ENCODE measurements at places on chromosomes 2 and 18.

GRCh38 chr2:46236006-46236875 is 61.0 kb upstream of the EPAS1 start:
- no peak for DNase-seq

DNA sequence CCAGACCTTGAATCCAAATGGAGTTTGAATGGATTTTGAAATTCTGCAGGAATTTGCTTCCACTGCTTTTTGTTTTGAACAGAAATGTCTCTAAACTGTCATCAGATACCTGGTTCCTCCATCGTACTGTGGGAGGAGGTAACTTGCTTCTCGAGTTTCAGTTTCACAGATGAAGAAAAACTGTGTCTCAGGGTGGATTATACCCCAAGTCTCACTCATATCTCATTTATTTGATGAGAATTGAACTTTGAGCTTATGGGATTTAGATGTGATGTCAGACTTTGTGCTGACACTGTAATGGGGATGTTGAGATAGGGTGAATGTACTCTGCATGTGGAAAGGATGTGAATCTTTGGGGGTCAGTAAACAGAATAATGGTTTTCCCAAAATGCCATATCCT is 107.5 kb downstream of the GORASP2 start:
- no peak for DNase-seq

- no peak for DNase-seq
Observed at GRCh38 chr2:52904355-52904891, 863.2 kb upstream of the CHAC2 start.

- DNase-seq, result no peak
Observed at GRCh38 chr2:36477746-36478145, 120.2 kb downstream of the FEZ2 start.

DNA sequence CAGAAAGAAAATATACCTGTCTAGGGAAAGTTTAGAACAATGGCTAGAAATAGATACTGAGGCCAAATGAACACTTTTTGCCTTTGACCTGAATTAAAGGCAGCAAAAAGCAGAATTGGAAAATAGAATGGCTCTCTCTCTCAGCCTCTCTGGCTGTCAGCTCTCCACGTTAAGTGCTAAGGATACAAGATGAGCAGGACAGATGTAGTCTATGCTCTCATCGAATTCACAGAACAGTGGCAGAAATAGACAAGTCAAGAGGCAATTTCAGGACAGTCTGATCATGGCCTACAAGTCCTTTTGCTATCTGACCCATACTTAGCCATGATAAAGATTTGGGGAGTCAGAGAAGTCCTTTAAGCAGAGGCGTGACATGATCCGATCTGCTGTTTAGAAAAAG is 120.2 kb upstream of the CREB1 start:
- no peak for DNase-seq

GRCh38 chr2:26849056-26849999 is 1.4 kb downstream of the DPYSL5 start:
- no peak for DNase-seq

DNA sequence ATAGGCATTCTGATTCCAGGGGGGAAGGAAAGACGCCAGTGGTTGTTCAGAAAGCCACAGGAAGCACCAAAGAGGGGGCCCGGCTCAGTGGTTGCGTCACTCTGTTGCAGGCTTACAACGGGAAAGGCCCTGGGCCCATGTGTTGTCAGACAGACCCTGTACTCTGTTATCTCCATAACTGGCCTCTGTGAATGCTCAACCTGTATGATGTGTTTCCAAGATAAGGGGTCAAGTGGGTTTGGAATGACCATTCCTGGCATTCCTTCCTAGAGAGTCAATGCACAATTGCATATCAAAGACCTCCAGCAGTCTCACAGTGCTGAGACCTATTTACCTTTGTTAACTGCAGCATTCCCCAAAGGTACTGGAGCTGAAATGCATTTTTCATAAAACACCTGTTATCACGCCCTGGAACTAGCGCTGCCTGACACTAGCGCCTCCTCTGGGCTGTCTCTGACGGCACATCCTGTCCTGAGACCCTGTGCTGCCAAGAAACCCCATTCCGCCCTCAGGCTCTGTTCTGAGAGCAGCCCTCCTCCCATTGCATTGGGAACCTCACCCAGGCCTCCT is 13.2 kb upstream of the LRRFIP1 start:
- no peak for DNase-seq
